ENCODE measurements at places on chromosomes 11 and 22.

- peak; percentile 89 for DNase-seq
Measured at GRCh38 chr22:19941365-19942082, at the start of the genes COMT and TXNRD2. TSS of gene COMT (plus strand) at chr22:19941772. CDS start at chr22:19962527, 20,755 bp downstream. TSS of gene TXNRD2 (minus strand) at chr22:19941818. CDS start at chr22:19941803, 15 bp downstream.

GRCh38 chr11:117180020-117180419, 1.5 kb downstream of the SIDT2 start:
- DNase-seq, result no peak

DNA sequence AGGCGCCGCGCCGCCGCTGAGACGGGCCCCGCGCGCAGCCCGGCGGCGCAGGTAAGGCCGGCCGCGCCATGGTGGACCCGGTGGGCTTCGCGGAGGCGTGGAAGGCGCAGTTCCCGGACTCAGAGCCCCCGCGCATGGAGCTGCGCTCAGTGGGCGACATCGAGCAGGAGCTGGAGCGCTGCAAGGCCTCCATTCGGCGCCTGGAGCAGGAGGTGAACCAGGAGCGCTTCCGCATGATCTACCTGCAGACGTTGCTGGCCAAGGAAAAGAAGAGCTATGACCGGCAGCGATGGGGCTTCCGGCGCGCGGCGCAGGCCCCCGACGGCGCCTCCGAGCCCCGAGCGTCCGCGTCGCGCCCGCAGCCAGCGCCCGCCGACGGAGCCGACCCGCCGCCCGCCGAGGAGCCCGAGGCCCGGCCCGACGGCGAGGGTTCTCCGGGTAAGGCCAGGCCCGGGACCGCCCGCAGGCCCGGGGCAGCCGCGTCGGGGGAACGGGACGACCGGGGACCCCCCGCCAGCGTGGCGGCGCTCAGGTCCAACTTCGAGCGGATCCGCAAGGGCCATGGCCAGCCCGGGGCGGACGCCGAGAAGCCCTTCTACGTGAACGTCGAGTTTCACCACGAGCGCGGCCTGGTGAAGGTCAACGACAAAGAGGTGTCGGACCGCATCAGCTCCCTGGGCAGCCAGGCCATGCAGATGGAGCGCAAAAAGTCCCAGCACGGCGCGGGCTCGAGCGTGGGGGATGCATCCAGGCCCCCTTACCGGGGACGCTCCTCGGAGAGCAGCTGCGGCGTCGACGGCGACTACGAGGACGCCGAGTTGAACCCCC, 798 bp downstream of the BCR start:
- DNase-seq, result peak; percentile 77

DNA sequence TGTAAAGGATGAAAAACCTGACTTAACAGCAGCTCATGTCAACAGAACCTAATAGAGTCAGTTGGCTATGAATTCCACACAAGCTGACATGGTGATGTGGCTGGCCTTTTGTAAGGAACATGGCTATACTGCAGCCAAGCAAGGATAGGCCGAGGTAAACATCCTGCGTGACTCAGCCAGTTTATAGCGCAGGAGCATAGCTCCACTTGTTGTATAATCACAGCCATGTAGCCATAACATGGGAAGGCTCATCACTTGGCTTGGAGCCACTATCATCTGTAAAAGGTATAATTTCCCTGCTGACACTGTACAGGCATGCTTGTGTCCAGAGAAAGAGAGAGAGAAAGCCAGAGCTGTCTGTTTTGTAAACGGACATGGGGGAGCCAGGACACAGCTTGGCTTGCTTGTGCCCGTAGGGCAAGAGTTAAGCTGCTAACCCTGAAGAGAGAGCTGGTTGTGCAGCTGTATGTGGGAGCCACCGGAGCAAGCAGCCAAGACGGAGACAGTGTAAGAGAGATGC, 104.4 kb upstream of the PLET1 start:
- no peak for DNase-seq

GRCh38 chr11:63906585-63906984, 10.4 kb downstream of the RCOR2 start:
- DNase-seq, result no peak

- no peak for DNase-seq
Measured at GRCh38 chr11:133943950-133944698, 12.6 kb downstream of the IGSF9B start.

GRCh38 chr11:19905280-19905853, 192.7 kb downstream of the NAV2 start:
- DNase-seq, result no peak

GRCh38 chr11:102421261-102421660, 31.3 kb downstream of the TMEM123 start:
- no peak for DNase-seq

Data from pancreas (tissue), 10 donors.